Activated naive CD4-positive, alpha-beta T cell (primary cell): ENCODE measurements at places on chromosomes 2 and 18.
A peak's percentile ranks its signal among the peaks of the same experiment; 100 is the strongest.

GRCh38 chr18:55221622-55222021 is 262.4 kb upstream of the CCDC68 start:
- no peak for DNase-seq

DNA sequence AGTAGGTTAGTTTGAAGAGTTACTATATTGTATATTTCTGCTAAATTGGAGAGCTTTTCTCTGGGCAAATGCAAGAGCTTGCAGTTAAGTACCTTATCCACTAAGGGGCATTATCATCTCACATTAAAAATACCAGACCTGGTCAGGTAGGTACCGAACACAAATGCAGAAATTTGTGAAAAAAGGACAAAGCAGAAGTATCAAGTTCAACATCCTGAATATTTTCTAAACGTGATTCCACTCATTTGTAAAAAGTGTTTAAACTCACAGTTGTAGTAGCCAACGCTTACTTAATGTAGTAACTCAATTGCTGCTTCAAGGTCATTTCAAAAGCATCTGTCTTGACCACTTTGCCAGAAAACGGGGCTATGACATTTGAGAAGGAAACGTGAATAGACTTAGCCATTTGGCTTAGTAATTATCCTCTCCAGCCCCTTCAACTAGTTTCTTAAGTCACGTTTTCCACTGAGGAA is 52.1 kb downstream of the CYRIA start:
- no peak for DNase-seq

GRCh38 chr2:70042246-70042645 is 45.0 kb upstream of the PCBP1 start:
- DNase-seq: no peak

- no peak for DNase-seq
Observed at GRCh38 chr2:134499307-134499926, 219.4 kb downstream of the TMEM163 start.

- no peak for DNase-seq
Observed at GRCh38 chr18:61651880-61652268, 240.9 kb downstream of the RNF152 start.

DNA sequence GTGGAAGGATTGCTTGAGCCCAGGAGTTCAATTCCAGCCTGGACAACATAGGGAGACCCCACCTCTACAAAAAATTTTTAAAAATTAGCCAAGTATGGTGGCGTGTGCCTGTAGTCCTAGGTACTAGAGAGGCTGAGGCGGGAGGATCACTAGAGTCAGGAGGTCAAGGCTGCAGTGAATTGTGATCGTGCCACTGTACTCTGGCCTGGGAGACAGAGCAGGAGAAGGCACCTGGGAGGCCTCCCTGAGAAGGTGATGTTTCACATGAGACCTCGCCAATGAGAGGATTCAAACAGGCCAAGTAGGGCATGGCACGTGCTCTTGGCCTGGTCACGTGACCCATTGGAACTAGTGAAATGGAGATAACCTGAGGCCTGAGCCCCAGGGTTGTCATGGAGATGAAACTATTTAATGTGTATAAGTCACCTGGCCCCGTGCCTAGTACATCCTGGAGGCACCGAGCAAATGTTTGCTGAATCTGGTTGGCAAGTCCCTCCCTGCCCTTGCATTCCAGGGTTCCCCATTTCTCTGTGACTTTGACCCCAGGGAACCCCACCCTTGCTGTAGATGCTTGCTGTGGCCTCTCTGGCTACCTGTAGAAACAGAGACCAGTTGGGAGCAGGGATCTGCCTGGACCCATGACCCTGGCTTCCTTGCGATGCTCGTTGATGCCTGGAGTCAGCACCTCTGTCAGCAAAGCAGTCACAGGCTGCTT is 26.1 kb upstream of the ROCK2 start:
- no peak for DNase-seq

GRCh38 chr2:33130054-33130447 is 183.3 kb downstream of the LTBP1 start:
- DNase-seq: no peak

DNA sequence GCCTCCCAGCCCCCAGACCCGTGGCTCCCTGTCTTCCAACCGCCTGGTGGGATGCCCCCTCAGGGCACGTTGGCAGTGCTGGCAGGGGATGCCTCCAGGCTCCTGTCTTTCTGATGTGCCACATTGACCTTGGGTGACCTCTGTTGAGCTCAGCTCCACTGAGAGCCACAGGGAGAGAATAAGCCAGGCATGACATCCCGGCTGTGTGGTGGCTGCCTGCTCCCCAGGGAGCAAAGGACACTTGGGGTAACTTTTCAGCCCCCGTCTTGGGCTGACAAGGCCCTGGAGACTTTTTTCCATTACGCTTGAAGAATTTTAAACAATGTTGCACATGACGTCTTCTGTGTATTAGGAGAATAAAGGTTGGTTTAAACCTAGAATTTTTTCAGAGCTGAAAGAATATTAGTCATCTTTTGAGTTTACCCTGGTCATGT is 246.0 kb downstream of the TSN start:
- DNase-seq: no peak

DNA sequence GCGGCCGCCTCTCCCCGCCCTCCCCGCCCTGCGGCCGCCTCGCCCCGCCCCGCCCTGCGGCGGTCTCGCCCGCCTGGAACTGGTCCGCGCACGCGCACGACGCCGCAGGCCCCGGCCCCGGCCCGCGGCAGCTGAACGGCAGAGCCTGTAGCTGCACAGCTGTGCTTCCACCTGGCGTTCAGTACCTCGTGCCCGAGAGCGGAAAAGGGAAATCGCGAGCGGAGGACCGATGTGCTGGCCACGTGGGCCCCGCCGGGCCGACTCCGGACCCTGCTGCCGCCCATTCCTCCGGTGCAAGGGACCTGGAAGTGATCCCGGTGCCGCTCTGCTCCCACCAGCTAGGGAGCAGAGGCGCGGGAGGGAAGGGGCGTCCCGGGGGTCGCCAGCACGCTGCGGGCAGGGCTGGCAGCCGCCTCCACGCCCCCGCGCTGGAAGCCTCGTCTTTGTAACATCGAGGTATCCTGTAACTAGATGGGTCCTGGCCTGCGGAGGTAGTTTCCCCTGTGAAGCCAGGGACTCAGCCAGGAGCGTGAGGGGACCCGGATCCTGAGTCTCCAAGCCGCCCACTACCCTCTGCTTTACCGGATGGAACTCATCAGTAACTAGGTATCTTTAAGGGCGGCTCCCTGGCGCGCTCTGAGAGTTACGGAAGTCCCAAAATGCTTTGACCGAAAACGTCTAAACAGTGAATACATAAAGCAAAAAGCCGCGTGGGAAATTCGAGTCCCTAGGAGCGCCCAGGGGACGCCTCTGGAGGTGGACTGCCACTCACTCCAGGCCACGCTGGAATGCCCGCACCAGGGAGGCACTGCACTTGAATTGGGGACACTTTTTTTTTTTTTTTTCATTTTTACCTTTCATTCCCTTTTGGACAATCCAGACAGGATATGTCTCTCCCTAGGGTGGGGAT is 704 bp upstream of the ODC1 start:
- peak; percentile 99 for DNase-seq

DNA sequence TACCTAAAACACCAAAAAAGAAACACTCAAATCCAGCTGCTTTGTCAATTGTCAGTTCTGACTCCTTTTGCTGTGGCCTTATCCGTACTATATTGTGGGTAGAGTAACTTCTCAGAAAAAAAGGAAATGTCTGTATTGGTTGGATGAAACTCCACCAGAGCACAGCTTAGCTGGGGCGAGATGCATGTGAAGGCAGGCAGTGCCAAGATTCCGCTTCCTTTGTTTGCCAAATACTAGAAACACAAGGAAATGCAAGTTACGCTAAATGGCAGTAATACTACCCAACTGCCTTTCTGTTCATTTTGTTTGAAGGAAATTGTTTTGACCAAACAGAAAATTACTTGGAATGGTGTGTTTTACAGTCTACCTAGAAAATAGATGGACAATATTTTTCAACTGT is 10.0 kb downstream of the KLF11 start:
- no peak for DNase-seq

DNA sequence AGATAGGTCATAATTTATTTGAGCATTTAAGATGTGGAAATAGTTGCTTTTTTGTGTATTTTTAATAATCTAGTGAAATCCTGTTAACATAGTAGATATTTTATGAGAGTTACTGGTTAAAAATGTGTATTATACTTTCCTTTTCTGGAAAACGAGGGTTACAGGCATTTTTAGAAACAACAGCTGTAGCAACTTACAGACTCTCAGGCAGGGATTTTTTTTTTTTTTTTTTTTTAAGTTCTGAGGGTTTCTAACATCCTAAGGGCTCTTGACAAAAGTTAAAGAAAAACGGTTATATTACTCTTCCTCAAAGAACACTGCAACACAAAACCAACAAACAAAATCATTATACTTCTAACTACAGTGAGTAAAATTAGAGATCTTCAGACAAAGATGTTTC is 205.9 kb downstream of the ACKR3 start:
- DNase-seq: no peak

DNA sequence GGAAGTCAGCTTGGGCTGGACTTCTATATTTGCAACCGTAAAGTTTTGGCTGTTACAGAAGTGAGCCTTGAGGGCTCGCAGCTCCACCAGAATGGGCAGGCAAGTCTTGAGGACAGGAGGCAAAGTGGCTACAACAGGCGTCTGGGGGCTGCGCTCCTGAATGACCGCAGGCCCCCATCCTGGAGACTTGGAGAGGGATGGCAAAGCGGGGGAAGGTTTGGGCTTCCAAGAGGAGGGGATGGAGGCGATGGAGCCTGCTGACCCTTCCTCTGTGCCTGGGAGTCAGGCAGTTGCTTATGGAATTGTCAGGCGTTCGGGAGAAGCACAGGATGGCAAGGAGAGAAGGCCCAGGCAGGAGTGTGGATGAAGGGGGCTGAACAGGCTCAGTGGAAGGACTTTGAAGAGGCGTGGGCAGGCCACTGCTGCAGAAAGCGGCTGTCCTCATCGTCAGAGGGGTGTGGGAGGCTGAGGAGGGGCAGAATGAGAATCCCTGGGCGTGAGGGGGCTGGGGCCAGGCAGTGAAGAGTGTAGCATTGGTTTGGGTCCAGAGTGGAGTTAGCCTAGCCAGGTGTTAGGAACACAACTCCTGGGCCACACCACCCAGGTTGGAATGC is 72.3 kb downstream of the INHBB start:
- DNase-seq: no peak

- DNase-seq: no peak
Observed at GRCh38 chr2:120253021-120253882, 600 bp downstream of the RALB start.

DNA sequence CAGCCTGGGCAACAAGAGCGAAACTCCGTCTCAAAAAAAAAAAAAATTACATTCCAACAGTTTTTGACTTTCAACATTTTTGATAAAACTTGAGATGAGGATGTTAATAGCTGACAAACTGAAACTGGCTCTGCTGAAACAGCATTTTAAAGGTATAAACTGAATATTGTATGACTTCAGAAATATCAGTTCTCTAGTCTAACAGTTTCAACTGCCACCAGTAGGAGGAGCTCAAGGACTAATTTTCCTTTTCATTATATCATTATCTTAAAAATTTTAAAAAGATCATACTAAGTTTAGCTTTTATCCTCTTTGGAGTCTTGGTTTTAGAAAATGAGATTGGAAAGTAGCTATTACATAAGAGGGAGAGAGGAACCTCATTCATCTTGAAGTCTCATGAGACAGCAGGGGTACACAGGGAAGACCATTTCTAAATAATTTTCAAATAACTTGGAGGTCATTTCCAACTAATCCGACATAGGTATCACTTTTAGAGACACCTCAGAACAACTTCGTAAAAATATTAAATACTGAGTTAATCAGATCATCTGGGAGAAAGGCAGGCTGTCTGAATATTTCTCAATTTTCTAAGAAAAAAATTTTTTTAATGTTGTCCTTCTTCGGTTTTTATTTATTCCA is 37.6 kb upstream of the MCM6 start:
- no peak for DNase-seq

- no peak for DNase-seq
Observed at GRCh38 chr2:215949991-215950404, 63.4 kb downstream of the MREG start.

DNA sequence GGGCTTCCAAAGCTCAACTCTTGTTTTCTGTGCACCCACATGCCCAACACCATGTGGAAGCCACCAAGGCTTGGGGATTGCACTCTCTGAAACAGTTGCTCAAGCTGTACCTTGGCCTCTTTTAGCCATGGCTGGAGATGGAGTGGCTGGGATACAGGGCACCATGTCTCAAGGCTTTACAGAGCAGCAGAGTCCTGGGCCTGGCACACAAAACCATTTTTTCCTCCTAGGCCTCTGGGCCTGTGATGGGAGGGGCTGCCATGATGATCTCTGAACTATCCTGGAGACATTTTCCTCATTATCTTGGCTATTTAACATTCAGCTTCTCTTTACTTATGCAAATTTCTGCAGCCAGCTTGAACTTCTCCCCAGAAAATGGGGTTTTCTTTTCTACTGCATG is 179.7 kb upstream of the LRP1B start:
- DNase-seq: no peak

DNA sequence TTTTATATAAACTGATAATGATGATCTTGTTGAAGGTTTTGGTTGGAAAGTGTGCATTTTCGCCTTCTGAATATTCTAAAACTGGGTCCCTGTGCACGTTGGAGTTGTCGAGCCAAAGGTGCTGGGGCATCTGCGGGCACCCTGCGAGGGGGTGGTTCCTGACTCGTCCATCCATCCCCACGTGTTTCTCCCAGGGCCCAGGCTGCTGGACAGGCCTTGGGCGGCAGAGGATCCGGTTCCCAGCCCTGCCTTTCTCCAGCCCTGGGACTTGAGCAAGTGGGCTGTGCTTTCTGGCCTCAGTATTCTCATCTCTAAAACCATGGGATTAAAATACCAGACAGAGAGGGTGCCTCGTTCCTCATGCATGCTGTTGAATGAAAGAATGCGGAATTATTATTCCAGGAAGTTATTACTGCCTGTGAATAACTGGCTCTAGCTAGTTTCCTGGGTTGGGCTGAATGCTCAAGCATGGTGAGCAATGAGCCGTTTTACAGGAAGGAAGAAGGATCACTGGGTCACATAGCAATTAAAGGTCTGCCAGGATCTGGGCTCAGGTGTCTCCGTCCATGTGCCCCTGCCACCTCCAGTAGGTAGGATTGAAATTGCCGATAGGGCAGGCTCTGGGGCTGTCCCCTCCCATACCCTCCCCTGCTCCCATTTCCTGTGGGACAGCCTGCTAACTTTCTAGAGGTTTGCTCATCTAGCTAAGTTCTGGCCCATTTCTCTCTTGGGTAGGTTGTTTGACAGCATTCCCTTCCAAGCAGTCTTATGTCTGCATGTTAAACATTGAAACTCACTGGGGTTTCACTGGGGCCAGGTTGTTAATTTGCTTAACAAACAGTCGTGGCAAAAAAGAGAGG is 77.2 kb upstream of the HS6ST1 start:
- no peak for DNase-seq
